ENCODE measurements at places on chromosomes 4 and X.

- no peak for DNase-seq
These were observed 33.3 kb upstream of the RBBP7 start for GRCh38 chrX:16903274-16904022.

- no peak for DNase-seq
These were observed 2229.4 kb upstream of the AGA start for GRCh38 chr4:179671609-179672008.

DNA sequence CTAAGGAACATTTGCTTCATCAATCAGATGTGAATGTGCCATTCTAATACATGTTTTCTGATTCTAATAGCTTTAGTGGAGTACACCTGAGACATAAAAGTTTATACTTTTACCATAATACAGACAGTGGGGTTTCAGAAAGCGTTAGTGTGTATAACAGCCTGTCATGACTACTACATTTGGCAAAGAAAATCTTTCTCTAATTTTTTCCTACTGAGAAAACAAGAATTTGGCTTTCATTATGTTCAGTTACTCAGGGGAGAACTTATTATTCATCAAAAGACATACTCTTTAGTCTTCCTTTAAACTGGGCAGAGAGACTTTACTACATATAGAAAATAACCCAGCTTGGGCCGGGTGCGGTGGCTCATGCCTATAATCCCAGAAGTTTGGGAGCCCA, 104.9 kb downstream of the PCDH18 start:
- no peak for DNase-seq

DNA sequence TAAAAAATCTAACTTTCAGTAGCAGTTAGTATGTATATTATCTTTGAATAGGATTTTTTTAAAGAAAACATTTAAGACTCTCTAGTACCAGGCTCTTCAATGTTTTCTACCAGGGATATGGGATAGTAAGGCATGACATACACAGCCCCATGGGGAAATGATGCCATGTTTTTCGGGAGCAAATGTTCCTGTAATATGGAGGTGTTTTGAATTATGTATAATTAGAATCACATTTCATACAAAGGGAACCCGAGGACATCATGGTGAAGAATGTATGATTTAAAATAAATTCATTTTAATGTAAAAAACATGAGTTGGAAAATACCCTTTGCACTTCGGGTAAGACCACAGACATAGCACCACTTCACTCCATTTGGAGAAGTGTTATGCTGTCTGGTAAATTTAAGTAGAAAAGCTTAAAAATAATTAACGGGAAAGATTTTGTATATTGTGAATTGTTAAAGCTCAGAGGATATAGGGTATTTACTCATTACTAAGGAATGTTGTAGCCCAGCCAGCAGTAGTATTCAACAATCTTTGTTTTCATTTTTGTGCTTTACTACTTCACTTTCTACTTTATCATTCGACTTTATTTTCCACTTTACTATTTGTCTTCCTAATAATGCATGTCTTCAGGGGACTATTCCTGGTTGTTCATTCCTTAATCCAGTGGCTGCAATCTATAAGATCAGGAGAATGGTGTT, 2050.7 kb downstream of the ARAP2 start:
- DNase-seq, result no peak

GRCh38 chr4:128558896-128559679, 250.4 kb upstream of the JADE1 start:
- no peak for DNase-seq

GRCh38 chr4:105965183-105965800, 70.0 kb downstream of the NPNT start:
- DNase-seq, result no peak

- no peak for DNase-seq
These were observed 65.0 kb upstream of the IL15 start for GRCh38 chr4:141571362-141571761.

DNA sequence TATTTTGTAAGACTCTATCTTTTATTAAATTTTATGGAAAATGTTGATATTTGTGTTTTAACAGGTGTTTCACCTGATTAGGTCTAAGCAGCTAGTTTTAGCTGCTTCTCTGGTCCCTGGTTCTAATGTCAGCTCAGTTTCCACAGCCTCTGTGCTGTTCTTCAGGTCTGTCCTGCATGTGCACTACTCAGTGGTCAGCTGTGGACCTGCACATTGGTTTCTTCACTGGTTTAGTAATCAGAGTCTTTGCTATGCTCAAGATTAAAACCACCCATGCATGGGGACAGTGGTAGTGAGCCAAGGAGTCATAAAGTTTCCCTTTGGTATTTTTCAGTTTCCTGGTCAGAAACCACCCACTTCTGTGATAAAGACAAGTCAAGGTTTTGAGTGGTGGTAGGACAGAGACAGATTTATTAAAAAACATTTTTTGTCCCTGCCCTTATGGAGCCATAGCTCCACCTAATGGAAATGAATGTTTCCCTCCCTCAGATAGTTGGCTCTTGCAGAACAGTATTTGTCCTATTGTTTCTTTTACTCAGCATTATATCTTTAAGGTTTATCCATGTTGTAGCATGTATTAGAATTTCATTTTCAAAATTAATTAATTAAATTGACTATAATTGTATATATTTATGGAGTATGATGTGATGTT, 36.8 kb upstream of the VBP1 start:
- DNase-seq, result no peak

GRCh38 chrX:37701588-37701987, 16.0 kb downstream of the XK start:
- DNase-seq, result no peak

DNA sequence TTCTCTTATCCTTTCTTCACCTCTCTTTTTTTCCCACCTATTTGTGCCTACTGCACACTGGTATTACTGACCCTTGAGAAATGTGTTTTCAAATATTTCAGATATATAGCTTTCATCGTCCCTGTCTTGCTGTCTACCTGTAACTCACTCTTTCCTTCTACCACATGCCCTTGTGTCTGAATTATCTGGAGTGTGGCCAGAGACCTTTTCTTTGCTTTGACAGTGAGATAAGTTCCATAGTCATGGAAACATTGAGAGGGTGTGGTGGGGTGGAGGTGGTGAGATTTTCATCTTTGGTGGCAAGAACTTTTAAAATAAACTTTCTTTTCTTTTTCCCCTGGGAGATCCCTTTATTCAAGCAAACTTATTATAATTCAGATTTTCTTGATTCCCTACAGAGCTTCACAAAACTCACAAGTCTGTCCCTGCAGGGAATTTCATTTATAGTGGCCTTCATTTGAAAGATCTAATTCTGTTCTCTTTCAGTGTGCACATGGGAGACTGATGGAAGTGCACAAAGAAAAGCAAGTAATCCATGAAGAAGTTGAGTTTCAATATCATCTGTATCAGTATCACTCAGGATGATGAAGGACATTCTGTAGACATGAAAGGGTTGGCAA, 95.7 kb downstream of the SH2D1A start:
- DNase-seq, result no peak

GRCh38 chr4:181051931-181052330, 1191.3 kb upstream of the TENM3 start:
- no peak for DNase-seq

DNA sequence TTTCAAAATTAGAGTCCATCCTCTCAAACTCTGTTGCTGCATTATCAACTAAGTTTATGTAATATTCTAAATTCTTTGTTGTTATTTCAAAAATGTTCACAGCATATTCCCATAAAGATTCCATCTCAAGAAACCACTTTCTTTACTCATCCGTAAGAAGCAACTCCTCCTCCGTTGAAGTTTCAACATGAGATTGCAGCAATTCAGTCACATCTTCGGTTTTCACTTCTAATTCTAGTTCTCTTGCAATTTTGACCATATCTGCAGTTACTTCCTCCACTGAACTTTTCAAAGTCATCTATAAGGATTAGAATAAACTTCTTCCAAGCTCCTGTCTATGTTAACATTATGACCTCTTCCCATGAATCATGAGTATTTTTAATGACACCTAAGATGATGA, 216.6 kb upstream of the SLC7A11 start:
- no peak for DNase-seq
